Activated gamma-delta T cell (primary cell): ENCODE measurements at places on chromosomes 2 and 18.
A peak's percentile ranks its signal among the peaks of the same experiment; 100 is the strongest.

GRCh38 chr2:171345971-171346722 lies 87.6 kb downstream of the METTL8 start:
- DNase-seq: no peak

DNA sequence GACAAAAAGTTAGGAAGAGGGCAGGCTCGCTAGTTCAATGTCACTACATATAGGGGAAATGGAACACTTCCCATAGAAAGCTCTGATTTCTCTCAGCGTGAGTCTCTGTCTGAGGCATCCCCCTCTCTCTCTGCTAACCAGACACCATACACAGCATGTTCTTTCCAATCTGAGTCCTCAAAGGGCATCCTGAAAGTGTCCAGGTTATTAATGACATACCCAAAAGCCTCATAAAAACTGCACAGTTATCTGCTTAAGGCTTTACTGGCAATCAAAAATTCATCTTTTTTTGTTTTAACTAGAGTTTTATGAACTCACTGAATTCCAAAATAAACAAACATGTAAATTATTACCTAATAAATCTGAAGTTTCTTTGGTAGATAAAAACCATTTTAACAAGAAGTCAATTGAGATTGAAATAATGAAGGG lies 137.4 kb downstream of the AFF3 start:
- no peak for DNase-seq

- no peak for DNase-seq
Observed at GRCh38 chr2:144704709-144705095, 184.8 kb upstream of the ZEB2 start.

GRCh38 chr18:58670404-58671110 lies 708 bp upstream of the MALT1 start:
- no peak for DNase-seq

- no peak for DNase-seq
Observed at GRCh38 chr18:75810516-75810915, 383.0 kb upstream of the SMIM21 start.

DNA sequence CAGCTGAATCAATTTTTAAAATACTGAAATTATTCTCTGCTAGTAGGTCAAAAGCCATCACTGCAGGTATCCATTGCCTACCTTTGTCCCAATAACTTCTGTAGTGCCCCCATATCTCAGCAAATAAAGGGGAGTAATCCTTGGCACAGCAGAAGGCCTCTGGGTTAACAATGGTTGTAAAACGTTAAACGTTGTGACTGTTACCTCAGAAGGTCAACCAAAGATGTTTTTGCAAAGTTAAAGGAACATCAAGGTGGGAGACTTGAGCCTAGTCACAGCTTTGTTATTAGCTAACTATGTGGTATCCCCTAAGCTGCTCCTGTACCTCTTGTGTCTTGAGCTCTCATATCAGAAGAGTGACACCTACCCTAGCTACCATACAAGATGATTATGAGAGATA lies 60.5 kb downstream of the COX7A2L start:
- no peak for DNase-seq

DNA sequence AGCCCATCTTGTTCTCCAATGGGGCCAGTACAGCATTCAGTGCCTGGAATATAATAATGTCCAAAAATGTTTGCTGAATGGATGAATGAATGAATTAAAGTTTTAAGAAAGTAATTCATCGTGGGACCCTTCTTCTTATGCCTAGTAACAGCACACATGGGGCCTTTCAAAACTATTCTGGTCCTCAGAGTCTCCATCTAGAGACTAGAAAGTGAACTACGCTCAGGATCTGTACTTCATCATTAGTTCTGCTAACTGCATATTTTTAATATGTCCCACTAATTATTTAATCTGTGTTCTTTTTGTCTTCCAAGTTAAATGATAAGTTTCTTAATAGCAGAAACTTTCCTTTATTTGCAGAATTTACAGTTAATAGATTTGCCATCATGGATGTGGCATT lies 172.5 kb downstream of the SMAD2 start:
- DNase-seq: no peak

DNA sequence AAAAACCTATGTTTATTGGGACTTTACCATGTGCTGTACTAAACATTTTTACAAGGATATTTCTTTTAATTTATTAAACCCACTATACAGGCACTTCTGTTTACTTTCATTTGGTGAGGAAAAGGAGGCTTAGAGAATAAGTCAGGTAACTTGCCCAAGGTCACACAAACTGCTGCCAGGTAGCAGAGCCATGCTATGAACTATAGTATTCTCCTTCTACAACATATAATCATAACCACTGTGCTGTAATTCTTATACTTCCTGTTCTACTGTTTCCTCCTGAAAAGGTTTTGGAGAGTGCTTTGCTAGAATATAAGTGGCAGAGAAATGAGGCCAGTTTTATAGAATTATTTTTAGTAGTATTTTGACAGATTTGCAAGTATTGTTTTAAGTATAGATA lies 29.5 kb downstream of the SLC39A10 start:
- DNase-seq: no peak

- no peak for DNase-seq
Observed at GRCh38 chr2:42032224-42032620, 15.6 kb upstream of the PKDCC start.

DNA sequence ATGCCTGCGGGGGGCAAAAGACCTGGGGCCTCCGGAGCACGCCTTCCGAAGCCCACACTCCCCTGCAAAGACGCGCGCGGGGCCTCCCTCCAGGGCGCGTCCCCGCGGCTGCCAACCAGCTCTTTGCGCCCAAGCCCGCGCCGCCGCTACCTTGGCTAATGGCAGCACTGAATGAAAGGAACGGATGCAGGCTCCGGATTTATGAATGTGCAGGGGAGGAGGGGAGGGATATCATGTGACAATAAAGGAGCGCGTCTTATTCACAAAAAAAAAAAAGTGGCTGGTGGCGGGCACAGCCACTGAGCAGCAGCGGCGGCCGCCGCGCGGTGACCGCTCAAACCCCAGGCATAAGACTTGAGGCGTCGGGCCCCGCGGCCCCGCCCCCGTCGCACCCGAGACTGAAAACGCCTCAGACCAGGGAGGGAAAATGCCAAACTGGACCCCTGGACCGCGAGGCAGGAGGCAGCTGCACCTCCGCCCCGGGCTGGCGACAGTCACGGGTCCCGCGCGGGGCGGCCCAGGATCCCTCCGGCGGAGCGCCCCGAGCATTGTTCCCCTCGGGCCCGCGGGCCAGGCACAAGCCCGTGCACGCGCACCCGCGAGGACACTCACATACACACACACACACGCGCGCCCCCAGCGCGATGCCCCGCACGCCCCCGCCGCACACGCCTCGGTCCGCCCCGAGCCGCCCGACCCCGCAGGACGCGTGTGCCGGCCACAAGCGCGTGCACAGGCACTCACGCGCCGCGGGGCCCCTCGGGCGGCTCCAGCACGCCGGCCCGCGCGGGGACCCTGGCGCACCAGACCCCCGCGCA lies 1.6 kb downstream of the SPRED2 start:
- DNase-seq: peak; percentile 53

DNA sequence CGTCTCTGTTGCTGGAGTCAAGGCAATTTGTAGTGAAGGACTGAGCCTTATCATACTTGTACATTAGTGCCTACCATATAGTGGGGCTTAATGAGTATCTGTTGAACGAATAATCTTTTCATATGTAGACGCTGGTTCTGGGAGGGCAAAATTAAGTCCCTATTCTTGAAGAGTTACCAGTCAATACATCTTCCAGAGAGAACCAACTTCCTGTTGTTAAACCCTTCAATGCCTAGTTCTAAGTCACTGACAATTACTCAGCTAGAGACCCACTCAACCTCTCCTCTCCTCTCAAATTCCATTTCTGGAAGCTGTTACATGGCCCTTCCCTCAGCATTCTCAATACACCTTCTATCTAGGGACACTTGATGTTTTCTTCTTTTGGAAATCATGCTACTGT lies 1.1 kb upstream of the MOB4 start:
- no peak for DNase-seq

DNA sequence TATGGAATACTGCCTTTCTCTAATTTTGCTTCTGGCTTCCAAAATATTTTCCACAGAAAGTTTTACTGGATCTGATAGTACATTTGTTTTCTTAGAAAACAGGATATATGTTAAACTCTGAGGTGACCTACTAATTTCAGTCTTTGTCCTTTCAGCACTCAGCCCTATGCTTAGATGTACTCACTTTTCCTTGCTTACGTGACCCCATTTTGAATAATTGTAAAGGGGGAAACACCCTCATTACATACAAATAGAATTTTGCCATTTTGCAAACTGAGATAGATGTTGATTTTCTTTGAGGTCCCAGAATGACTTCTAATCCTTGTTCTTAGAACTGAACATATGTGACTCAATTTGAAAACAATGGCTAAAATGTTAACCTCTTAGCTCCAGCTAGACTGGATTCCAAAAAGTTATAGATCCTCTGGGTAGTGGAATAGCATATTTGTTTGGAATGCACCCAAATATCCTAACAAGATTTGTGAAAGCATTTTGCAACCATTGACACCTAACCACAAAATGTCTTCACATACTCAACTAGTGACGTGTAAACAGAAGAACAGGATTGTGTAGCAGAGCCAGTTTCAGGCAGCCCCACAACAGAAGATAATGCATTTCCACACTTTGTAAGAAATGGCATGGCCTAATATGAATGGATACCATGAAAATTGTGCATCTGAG lies 44.8 kb upstream of the EHBP1 start:
- no peak for DNase-seq

- no peak for DNase-seq
Observed at GRCh38 chr2:220999356-220999755, 572.7 kb downstream of the EPHA4 start.

- no peak for DNase-seq
Observed at GRCh38 chr2:86703704-86704361, 16.3 kb upstream of the RMND5A start.

- no peak for DNase-seq
Observed at GRCh38 chr2:162537651-162538050, 193.7 kb downstream of the GCA start.

DNA sequence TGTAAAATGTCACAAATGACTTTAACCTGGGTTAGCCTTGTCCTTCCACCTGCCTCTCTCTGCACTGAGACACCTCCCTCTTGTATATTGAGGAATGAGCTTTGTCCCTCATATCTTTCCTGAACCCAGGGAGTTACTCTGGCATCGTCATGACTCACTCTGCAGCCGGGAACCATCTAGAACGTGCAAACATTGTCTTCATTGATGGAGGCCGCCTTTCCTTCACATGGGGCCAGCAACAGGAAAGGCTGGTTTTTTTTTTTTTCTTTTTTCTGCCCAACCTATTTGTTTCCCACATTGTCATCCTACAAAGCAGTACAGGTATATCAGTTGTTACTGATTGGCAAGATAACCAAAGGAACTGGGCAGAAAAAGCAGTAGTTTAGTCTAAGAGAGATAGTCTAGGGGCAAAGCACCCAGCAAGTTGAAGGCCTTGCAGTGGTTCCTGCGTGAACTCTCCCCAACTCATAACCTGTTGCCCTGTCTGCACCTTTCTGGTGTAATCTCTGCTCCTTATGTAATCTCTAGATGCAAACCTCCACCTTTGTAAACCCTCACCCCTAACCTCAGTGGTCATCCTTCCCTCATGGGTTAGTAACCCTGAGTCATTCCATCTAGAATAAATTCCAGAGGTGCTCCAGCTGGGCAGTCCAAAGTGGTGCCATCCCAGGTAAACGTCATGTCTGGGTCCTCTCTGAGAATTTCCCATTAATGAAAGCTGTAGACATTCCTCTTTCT lies 38.3 kb downstream of the SLC40A1 start:
- no peak for DNase-seq

GRCh38 chr2:55099878-55100820 lies 49.9 kb upstream of the RTN4 start:
- DNase-seq: no peak

DNA sequence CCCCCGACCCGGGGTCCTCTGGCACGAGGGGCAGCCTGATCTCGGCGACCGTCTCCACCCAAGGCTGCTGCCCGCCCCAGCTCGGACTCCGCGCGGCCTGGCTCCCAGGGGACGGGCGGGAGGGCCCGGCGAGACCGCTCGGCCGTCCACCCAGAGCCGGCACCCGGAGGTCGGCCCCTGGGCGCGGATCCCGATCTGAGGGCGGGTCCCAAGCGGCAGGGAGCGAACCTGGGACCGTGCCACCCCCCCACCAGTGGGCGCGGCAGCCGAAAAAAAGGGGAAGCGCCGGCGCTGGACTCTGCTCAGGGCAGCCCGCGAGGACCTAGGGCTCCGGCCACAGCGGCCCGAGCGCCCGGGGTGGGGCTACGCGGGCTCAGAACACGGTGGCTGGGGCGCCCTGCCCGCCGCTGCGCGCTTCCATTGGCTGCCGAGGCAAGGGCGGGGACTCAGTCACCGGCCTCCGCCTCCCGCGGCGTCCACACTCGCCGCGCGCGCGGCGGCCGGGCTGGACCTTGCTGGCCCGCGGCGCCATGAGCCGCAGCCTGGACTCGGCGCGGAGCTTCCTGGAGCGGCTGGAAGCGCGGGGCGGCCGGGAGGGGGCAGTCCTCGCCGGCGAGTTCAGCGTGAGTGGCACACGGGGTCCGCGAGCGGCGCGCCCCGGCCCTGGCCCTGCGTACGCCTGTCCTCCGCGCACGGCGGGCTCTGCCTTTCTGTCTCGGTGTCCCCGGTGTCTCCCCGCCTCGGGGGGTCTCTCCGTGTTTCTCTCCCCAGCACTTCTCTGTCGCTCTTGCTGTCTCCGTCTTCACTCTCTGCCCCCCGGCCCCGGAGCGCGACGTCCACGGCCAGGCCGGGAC lies at the start of gene PTPN18:
PTPN18 (plus strand) TSS at position 479 of the 854 bp plus-strand sequence; CDS start at position 531, 52 bp downstream.
- peak; percentile 51 for DNase-seq

DNA sequence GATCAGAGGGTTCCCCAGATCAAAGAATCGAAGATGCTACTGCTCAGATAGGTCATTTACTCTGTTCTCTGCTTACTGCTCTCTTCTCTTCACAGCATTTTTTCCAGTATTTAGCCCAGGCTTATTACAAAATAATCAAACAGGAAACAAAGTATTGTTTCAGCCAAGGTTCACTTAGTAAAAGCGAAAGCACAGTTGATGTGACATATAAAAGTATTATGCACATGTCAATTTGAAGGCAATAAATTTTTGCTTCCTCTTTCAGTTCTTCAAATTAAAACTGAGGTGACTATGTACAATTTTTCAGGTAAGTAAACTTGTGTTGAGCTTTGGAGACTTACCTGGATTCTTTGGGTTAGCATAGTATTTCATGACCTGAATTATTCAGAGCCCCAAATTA lies 262.8 kb upstream of the CHST9 start:
- DNase-seq: no peak

DNA sequence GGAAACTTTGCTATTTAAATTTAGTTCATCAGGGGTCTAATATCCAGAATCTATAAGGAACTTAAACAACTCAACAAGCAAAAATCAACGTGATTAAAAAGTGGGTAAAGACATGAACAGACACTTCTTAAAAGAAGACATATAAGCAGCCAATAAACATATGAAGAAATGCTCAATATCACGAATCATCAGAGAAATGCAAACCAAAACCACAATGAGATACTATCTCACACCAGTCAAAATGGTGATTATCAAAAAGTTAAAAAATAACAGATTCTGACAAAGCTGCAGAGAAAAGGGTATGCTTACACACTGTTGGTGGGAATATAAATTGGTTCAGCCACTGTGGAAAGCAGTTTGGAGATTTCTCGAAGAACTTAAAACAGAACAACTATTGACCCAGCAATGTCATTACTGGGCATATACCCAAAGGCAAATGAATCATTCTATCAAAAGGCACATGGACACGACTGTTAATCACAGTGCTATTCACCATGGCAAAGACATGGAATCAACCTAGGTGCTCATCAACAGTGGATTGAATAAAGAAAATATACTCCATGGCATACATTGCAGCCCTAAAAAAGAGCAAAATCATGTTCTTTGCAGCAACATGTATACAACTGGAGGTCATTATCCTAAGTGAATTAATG lies 189.9 kb downstream of the SLC4A10 start:
- no peak for DNase-seq

GRCh38 chr2:47777277-47777937 lies 5.5 kb upstream of the MSH6 start:
- DNase-seq: no peak
